ENCODE measurements at places on chromosomes 2 and 18. TPM values are rescaled to one million over a fixed set of nuclear protein-coding genes. Genes with fewer than 3 reads are reported as not detected.

- no peak for DNase-seq
Observed at GRCh38 chr2:163771596-163771995, 35.8 kb upstream of the FIGN start.

The CTAGE1 gene
- total RNA-seq: not detected

DNA sequence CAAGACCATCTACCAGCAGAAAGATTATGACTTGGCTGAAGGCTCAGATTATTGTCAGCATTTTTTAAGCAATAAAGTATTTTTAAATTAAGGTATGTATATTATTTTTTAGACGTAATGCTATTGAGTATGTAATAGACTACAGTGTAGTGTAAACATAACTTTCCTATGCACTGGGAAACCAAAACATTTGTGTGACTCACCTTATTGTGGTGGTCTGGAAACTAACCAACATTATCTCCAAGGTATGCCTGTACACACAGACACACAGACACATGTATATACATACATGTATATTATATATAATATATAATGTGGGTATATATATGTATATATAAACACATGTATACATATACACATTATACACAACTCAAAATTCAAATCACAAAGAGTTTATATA is 9.1 kb upstream of the TMEFF2 start:
- no peak for DNase-seq

The MC5R gene
- 0.36 TPM for total RNA-seq

GRCh38 chr2:38586931-38587330 is 15.8 kb downstream of the HNRNPLL start:
- no peak for DNase-seq

The SCYGR4 gene
- not detected for total RNA-seq

- peak; percentile 88 for DNase-seq
Observed at GRCh38 chr2:71558300-71559051, 105.1 kb downstream of the DYSF start.

DNA sequence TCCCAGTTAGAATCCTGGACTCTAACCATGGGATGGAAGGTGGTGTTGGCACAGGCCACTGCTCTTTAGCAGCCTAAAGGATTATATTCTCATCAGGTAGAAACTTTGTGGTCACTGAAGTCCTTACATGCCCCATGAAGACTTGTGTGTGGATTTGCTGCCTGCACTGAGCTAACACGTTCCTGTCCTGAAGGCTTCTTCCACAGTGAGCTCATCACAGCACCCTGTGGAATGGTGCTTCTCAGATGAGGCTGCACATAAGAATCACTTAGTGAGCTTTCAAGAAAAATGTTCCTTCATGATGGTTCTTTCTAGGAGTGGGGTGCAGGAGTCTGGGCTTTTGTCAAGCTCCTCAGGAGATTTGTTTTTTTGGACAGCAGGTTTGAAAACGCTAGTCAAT is 26.8 kb downstream of the STAMBP start:
- no peak for DNase-seq

GRCh38 chr2:120373424-120373823 is 27.5 kb downstream of the INHBB start:
- peak; percentile 74 for DNase-seq

The HTR2B gene
- total RNA-seq: 5.3 TPM

The LYPD1 gene
- total RNA-seq: 5.9 TPM

- DNase-seq: no peak
Observed at GRCh38 chr2:60819155-60819862, 62.1 kb upstream of the REL start.

The CRYBA2 gene
- not detected for total RNA-seq

DNA sequence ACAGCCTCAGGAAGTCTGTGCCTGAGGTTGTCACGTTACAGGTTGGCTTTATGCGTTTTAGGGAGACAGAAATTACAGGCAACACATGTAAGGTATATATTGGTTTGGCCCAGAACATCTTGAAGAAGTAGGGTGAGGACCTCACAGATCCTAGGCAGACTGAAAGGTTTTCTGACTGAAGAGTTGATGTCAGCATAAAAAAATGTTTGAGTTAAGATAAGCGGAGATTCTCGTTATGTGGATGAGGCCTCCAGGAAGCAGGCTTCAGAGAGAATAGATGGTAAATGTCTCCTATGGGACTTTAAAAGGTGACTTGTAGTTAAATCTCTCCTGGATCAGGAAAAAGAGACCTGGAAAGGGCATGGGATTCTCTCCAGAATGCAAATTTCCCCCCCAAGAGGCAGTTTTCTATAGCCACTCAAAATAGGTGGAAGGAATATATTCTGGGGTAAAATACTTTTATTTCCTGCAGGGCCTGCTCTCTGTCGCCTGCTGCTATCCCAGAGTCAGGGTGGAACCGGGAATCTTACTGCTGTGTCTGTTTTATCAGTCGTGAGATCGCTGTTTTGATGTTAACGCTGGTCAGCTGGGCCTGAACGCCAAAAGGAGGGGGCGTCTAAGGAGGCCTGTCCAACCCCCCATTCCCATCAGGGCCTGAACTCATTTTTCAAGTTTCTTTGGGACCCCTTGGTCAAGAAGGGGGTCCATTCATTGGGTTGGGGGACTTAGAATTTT is 171.1 kb downstream of the HDAC4 start:
- no peak for DNase-seq

The ABCG8 gene
- total RNA-seq: not detected

DNA sequence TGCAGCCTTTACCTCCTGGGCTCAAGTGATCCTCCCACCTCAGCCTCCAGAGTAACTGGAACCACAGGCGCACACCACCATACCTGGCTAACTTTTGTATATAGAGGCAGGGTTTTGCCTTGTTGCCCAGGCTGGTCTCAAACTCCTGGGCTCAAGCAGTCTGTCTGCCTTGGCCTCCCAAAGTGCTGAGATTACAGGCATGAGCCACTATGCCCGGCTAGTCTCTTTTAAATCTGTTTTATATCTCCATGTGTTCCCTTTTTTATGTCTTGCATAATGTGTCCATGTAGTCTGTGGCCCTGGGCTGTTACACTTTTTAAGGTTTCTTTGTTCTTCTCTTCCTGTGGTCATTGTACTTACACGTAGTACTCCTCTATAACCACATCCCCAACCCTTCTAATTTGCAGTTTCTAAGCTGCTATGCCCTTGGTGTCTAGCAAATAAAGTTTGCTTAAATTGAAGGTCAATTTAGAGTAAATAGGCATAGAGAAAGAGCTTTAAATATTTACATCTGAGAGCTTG is 168.2 kb downstream of the MCFD2 start:
- peak; percentile 25 for DNase-seq

DNA sequence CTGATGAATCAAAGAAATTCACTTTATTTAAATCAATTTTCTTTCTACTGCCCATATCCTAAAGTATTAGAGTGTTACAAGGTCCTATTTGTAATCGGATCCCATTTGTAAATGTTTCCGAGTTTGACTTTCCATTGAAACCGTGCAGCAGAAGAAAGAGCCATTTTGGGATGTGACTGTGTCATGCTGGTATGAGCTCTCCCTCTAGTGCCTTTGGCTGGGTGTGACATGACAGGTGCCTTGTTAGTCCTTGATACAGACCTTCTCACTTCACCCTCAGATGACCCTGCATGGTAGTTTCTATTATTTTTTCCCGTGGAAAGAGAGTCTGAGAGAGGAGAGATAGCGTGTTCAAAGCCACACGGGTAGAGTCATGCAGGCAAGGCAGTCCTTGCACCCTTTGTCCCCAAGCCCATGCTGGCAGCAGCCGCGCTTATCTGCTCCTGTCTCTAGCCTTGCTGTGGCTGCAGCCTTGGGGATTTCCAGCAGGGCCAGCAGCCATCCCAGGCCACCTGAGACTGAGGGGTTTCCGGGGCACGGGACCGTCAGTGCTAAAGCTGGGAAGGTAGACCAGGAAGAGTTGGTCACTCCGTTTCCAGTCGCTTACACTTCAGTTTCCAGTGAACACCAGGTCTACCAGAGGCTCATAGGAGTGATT is 21.4 kb downstream of the CHMP1B start:
- no peak for DNase-seq

DNA sequence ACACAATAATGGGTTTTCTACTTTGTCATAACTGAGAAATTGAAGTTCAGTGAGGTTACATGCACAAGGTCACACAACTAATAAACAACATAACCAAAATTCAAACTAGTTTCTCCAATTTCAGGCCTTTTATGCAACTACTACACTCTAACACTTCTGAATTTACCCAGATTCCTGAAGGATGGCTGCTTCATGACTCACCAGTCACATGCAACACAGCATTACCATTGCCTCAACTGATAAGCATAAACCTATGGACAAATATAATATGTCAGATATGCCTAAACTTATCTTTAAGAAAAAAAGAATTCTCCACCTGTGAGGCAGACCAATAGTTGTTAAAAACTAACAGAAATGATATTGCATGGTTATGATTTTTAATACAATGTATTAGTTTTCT is 586.5 kb upstream of the SLC8A1 start:
- no peak for DNase-seq

The TPRKB gene
- 18.9 TPM for total RNA-seq

DNA sequence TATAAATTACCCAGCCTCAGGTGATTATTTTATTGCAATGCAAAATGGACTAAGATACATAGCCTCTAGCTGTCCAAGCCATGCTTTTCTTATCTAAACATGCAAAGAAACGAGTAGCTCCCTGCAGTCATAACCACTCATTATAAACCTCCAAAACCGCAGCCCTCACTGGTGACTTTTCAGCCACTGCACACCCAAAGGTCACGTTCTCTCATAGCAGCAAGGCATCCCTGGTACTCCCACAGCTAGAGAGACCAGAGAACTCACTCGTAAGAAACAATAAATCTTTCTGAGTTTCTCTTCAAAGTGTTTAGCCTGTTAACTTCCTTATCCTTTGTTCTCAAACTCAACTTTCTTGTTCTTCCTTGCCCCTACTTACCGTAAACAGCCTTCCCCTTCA is 28.5 kb upstream of the RALBP1 start:
- no peak for DNase-seq

- DNase-seq: no peak
Observed at GRCh38 chr18:10128921-10129501, 215.2 kb downstream of the VAPA start.

GRCh38 chr2:128028668-128029054 is 802 bp upstream of the SAP130 start:
- peak; percentile 68 for DNase-seq

- DNase-seq: no peak
Observed at GRCh38 chr2:59926731-59927130, 626.7 kb downstream of the BCL11A start.

The FABP1 gene
- under 0.01 TPM for total RNA-seq

DNA sequence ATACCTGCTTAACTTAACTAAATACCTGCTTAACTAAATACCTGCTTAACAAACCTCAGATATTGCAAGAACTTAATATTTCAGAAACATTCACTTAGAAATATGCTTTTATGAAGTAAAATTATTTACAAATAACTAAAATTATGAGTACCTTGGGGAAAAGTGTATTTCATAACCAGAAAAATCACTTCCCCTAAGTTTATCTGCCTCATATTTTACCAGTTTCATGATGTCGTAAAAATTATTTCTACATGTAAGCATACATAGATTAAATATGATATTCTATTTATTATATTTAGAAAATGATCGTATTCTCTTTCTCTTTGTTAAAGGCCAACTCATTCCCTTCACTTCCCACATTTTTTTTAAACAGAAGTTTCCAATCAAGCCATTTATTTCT is 41.5 kb upstream of the DSC1 start:
- DNase-seq: no peak

GRCh38 chr2:16118611-16119590 is 178.6 kb downstream of the MYCN start:
- no peak for DNase-seq

The UCN gene
- total RNA-seq: 0.36 TPM

GRCh38 chr18:50135903-50136302 is 59.0 kb downstream of the MYO5B start:
- no peak for DNase-seq

GRCh38 chr2:128477026-128477820 is 158.6 kb upstream of the HS6ST1 start:
- peak; percentile 73 for DNase-seq
